ENCODE measurements at places on chromosomes 6 and 20.

GRCh38 chr6:111252726-111253125 lies 165.4 kb downstream of the SLC16A10 start:
- DNase-seq, result no peak

- DNase-seq, result peak; percentile 2
These were observed 156.8 kb downstream of the DLL1 start for GRCh38 chr6:170134031-170134470.

DNA sequence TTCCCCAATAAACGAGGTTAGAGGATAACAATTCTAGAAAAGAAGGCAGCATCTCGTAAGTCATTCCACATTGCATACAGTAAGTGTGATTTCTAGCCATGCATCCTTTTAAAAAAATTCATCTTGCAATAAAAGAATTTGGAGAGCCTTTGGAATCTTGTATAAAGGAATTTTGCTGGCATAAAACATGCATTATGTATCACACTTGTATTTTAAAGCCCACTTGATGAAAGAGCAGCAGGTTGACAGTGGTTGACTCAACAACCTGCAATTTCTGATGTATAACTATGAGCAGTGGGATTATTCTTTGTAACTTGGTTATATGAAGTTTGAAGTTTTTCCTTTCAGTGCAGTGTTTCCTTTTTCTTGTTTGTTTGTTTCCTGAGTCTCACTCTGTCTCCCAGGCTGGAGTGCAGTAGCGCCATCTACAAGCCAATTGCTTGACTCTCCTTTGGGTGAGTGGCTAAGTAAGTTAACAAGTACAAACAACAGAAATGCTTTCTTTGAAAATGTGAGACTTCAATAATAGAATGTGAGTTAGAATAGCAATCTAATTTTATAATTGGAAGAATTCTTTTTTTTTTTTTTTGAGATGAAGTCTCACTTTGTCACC lies 39.9 kb downstream of the JARID2 start:
- DNase-seq, result no peak

- no peak for DNase-seq
These were observed 14.7 kb downstream of the HTR1B start for GRCh38 chr6:77448546-77448945.

DNA sequence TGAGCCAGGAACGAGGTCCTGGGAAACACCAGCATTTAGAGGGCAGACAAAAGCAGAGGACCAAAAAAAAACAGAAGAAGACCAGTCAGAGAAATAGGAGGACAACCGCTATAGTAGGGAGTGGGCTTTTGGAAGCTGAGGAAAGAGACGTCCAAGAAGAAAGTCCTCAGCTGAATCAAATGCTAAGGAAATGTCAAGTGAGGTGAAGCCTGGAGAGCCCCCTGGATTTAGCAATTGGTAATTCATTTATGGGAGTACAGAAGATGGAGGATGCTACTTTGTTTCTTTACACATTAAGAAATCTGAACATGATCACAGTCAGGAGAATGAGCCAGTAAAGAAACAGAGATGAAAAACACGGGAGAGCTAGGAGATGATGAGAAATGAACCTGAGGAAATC lies 41.1 kb downstream of the LRP11 start:
- no peak for DNase-seq

- DNase-seq, result peak; percentile 84
These were observed 942 bp downstream of the HLA-E start for GRCh38 chr6:30490026-30490876.

DNA sequence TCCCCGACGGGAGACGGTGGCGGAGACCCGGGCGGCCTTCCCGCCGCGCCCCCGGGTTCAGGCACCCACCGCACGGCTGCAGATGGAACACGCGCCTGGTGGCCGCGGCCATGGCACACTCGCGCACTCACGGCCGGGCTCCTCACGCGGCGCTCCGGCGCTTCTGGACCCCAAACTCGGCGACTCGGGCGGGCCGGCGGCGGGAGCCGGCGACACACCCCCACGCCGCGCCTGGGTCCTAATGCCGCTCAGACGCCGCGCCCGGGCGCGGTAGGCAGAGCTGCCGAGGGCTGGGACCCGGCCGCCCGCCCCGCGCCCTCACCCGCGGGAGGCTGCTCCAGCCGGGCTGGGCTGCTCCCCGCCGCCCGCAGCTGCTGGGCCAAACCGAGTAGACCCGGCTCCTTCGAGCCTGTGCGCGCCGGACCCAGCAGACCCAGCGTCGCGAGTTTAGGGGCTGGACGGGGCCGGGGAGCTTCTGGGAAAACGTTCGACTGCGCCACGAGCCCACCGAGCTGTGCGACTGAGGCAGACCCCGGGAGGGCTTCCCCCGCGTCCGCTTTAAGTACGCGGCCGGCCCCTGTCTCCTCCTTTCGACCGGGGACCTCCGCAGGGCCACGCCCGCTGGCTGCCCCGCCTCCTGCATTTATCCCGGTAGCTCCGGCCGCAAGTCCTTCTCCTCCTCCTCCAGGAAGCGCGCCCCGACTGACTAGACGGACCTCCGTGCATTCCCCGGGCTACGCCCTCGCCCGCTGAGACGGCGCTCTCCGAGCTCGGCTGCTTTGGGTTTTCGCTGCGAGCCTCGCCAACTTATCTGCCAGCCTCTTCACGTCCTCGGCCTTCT lies at the start of gene SLC4A11:
Gene SLC4A11 (minus strand): TSS at position 165 of the 841 bp plus-strand sequence. CDS start 53 bp downstream, at position 112.
- DNase-seq, result peak; percentile 26

- no peak for DNase-seq
These were observed 10.9 kb upstream of the B4GALT5 start for GRCh38 chr20:49724408-49725223.

GRCh38 chr6:47093169-47093568 lies 51.0 kb upstream of the ADGRF1 start:
- no peak for DNase-seq

DNA sequence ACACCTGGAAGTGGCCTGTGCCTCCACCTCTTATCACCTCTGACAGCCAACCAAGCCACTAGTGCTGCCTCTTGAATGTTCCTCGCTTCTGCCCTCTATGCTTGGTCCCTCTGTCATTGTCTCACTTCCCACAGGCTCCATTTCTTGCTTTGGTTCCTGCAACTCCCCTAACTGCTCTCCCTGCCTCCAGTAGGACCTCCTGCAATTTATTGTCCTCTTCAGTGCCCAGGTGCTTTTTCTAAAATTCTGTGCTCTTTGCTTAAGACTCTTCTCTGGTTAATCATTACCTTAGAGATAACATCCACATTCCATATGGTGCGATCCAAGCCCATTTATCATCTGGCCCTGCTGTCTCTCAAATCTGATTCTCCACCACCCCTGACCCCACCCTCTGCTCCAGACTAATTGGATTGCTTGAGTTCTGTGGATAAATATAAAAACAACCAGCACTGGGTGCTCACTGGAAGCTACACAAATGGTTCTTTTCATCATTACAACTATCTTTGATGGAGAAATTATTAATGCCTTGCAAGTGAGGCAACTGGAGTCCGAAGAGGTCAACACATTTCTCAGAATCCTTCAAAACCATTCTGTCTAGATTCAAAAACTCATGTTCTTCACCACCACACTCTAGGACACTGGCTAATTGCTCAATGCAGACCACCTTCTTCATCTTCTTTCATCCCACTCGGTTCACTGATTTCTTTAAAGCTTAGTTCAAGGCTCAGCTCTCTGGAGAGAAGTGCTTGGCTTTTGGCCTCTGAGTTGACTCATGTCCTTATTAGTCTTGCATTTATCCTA lies 47.2 kb downstream of the FOXA2 start:
- no peak for DNase-seq

GRCh38 chr6:44237813-44238433 lies 9.0 kb upstream of the HSP90AB1 start:
- DNase-seq, result peak; percentile 78

GRCh38 chr20:34720266-34720665 lies 16.1 kb downstream of the TP53INP2 start:
- no peak for DNase-seq

DNA sequence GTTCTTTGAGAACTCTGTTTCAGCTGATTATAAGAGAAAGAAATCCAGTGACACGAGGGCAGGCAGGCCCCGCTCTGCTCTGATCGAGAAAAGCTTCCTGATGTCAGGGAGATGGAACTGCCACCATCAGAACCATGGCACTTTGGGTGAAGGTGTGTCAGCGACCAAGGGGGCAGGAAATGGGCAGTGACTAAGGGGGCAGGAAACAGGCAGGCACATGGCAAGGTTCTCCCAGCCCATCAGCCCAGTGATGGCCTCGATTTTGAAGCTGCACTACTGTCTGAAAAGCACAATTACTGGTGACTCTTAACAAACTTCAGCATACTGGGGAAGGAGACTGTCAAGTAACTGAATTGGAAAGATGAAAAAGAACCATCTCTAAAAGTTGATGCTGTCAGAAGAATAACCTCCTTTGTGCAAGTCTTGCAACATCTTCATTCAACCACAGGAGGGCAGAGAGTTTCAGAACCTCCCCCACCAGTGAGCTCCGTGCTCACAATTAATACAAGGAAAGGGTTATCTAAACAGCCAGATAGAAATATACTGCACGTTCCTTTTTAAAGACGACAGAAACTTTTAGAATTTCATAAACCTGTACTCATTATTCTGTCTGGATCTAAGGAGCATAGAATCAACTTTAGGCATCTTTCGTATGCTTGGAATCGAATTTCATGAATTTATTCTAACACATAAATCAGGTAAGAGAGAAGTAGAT lies 39.1 kb downstream of the TMX4 start:
- no peak for DNase-seq

DNA sequence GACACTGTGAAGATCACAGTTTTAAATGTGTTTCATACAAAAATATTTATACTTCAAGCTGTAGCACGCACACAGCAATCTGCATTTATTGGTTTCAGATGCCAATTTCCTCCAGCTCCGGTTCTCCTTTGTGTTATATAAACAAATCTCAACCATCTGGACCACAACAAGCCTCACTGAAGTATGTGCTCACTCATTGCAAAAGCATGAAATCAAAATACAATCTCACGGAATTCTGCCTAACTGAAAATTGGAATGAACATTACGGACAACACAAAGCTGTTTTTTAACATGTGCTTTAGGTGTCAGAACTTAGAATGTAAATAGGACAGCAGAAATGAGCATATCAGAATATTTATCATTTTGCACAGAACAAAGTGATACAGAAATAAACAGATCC lies 38.0 kb downstream of the RCAN2 start:
- DNase-seq, result no peak

DNA sequence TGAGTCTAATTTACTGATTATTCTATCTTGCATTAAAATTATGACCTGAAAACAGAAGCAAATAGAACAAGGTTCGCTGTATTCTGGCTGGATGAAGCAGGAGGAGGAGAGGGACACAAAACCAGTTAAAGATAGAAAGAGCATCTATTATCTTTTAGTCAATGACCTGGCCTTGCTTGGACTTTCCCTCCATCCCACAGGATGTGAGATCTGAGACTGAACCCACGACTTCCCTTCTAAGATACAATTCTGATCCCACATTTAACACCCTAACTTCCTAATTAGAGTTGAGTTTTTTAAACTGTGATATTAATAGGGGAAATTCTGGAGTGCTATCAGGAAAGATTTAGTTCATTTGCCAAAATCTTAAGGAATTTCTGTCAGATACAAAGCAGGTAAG lies 3.1 kb upstream of the HLA-DQA2 start:
- DNase-seq, result no peak

- no peak for DNase-seq
These were observed 4.0 kb upstream of the VSX1 start for GRCh38 chr20:25085756-25086495.

DNA sequence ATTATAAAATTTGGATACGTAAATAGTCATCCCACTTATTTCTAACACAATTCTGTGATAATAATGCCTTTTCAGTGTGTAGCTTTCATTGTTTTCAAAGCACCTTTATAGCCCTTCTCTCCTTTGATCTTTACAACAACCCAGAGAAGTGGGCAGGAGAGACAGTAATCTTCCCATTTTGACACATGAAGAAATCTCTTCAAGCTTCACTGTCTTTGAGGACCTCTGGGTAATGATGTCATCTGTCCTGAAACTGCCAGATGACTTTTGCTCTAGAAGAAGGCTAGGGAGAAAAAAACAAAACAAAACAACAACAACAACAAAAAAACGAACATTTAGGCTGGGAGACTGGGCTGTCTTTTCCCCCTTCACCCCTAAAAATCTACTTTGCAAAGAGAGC lies 203.0 kb downstream of the KCNQ5 start:
- no peak for DNase-seq

DNA sequence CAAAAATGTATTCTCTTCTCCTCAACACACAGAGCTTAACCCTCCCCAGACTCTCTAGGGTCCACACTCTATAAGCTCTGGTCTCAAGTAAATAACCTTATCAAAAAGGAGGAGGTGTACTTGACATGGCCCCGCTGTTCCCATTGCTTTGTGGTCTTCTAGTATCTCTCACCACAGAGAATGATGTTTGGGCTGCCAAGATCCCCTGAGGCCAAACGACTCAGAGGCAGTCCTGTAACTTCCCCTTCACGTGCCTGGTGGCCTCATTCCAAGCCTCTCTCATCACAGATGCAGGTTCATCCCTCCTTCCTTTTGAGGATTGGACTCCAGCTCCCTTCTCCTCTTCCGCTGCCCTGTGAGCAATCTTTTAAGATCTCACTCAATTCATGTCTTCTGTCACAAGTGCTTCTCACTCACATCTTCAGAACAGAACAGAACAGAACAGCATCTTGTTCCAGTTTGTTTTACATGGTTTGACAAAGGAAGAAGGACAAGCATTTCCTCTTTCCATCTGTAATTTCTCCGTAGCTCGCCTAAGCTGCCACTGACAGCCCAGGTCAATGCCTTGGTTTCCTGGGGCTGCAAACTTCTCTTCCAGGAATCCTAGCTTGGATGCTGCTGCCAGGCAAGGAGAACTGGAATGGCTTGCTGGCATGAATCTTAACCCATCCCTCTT lies 541.5 kb downstream of the CD83 start:
- no peak for DNase-seq

- DNase-seq, result no peak
These were observed 975 bp upstream of the TFAP2A start for GRCh38 chr6:10415617-10416480.

DNA sequence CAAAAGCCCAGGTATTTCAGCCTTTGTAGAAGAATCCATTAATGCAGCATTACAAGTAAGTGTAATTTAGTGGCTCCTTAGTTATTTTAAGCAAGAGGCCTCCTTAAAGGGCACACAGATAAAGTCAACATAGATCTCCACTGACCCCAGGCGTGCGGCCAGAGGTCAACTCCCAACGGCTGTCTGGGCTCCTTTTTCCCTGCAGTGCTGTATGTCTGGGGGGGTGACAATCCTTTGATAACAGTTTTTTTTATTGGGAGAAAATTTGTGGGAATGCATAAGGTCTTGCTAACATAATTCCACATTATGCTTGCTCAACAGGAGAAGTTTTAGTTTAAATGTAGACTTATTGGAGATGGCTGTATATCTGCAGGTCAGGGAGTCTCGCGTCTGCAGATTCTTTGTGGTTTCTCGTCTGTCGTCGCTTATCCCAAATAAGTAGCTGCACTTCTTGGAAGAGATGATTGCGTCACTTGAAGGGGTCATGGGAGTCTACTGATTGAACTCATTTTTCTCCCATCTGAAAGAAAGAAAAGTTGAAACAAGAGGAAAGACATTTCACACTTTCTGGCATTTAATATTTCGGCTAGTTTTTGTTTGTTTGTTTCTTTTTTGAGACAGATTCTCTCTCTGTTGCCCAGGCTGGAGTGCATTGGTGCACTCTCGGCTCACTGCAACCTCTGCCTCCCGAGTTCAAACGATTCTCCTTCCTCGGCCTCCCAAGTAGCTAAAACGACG lies 151.7 kb upstream of the AKAP12 start:
- DNase-seq, result no peak

All from activated gamma-delta T cell treated with Interleukin-2 at 50 U/mL for 16 hours (primary cell).